ENCODE measurements at places on chromosomes 7 and 10. TPM values are rescaled to one million over a fixed set of nuclear protein-coding genes. Genes with fewer than 3 reads are reported as not detected.

DNA sequence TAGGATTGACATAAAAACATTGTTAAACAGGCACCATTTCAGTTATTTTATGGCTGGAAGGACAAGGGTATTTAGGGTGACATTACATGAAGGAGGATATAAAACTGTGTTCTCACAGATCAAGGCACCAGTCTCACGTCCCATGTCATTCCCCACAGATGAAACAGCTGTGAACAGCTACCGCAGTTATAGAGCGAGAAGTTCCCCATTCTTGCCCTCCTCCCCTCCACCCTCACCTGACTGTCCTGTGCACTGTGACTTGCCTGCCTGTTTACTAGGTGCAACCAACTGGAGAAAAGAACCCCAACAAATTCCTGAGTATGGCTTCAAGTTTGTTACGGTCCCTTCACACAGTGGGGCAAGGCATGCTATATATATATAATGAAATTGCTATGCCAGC, 141.6 kb downstream of the SND1 start:
- DNase-seq, result no peak
- H3K27ac ChIP-seq, result no peak overlapping the region
- H3K27me3 ChIP-seq, result no peaks in the 10 kb centered on the region
- no peaks in the 10 kb centered on the region for H3K36me3 ChIP-seq
- H3K4me3 ChIP-seq, result no peak overlapping the region

- no peak overlapping the region for H3K4me3 ChIP-seq
- peaks cover 8% of the 10 kb centered on the region for H3K4me1 ChIP-seq
- no peak for DNase-seq
- no peaks in the 10 kb centered on the region for H3K36me3 ChIP-seq
- H3K27ac ChIP-seq, result no peak overlapping the region
These were observed 512.8 kb upstream of the GALNT17 start for GRCh38 chr7:70619130-70619529.

GRCh38 chr7:48841739-48842138, 82.6 kb upstream of the CDC14C start:
- H3K27me3 ChIP-seq, result no peaks in the 10 kb centered on the region
- H3K36me3 ChIP-seq, result no peaks in the 10 kb centered on the region
- no peak for DNase-seq
- no peaks in the 10 kb centered on the region for H3K4me1 ChIP-seq
- no peak overlapping the region for H3K4me3 ChIP-seq

- no peaks in the 10 kb centered on the region for H3K36me3 ChIP-seq
- H3K4me3 ChIP-seq, result no peak within 1 kb of the TSS
- peak; percentile 68 for DNase-seq
- peaks cover 3% of the 10 kb centered on the region for H3K27me3 ChIP-seq
These were observed at the start of gene GIMAP8 for GRCh38 chr7:150450491-150451001. Gene GIMAP8, plus strand, starts transcription at chr7:150450630. Its CDS starts 16,069 bp downstream, at chr7:150466699.

DNA sequence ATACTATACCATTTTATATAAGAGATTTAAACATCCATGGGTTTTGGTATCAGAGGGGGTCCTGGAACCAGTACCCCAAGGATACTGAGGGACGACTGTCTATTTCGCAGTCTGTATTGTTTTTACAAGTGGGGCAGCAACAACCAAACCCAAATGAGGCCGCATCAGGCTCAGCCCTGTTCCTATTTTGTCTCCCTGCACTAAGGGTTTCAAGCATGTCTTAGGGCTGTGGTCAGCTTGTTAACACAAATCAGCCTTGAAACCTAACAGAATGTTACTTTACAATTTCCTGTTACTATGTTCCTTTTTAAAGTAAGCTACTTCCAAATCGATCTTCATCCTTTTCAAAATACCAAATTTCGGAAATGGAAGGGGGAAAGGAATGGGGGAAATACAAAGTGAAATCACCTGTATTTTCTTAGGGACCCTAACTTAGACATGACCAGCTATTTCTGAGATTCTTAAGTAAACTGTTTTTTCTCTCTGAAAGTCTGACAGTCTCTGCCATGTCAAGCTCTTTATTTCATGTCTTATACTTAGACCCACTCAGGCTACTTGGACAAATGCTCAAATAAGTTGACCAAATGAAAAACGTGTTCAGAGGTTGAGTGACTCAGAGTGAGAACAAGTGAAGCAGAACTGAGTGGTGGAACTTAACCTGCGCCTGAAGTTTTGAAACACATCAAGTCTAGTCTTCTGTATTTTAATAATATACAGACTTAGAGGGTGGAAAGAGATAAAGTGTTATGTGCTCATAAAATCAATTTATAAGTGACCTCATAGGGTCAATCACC, 75.8 kb downstream of the C1GALT1 start:
- no peaks in the 10 kb centered on the region for H3K27me3 ChIP-seq
- H3K4me3 ChIP-seq, result no peak overlapping the region
- no peaks in the 10 kb centered on the region for H3K36me3 ChIP-seq
- no peaks in the 10 kb centered on the region for H3K4me1 ChIP-seq

- no peak overlapping the region for H3K4me3 ChIP-seq
- H3K4me1 ChIP-seq, result peaks cover 12% of the 10 kb centered on the region
- no peak overlapping the region for H3K27ac ChIP-seq
- H3K36me3 ChIP-seq, result no peaks in the 10 kb centered on the region
These were observed 200.9 kb downstream of the AUTS2 start for GRCh38 chr7:69799048-69799697.

- H3K27me3 ChIP-seq, result no peaks in the 10 kb centered on the region
- DNase-seq, result no peak
- H3K4me3 ChIP-seq, result no peak overlapping the region
- H3K36me3 ChIP-seq, result no peaks in the 10 kb centered on the region
- no peak overlapping the region for H3K27ac ChIP-seq
- peaks cover 21% of the 10 kb centered on the region for H3K4me1 ChIP-seq
These were observed 255.2 kb downstream of the ARL4A start for GRCh38 chr7:12942609-12943008.

GRCh38 chr10:114577133-114577532, 80.9 kb downstream of the ABLIM1 start:
- no peak overlapping the region for H3K4me3 ChIP-seq
- no peaks in the 10 kb centered on the region for H3K36me3 ChIP-seq
- H3K4me1 ChIP-seq, result peaks cover 7% of the 10 kb centered on the region
- H3K27ac ChIP-seq, result no peak overlapping the region

- no peak overlapping the region for H3K4me3 ChIP-seq
- no peak overlapping the region for H3K27ac ChIP-seq
- H3K4me1 ChIP-seq, result no peaks in the 10 kb centered on the region
- DNase-seq, result no peak
- H3K36me3 ChIP-seq, result no peaks in the 10 kb centered on the region
- H3K27me3 ChIP-seq, result no peaks in the 10 kb centered on the region
These were observed 167.7 kb downstream of the MAGI2 start for GRCh38 chr7:79285756-79286155.

- no peaks in the 10 kb centered on the region for H3K4me1 ChIP-seq
- no peaks in the 10 kb centered on the region for H3K27me3 ChIP-seq
- DNase-seq, result no peak
- no peak overlapping the region for H3K27ac ChIP-seq
- H3K4me3 ChIP-seq, result no peak overlapping the region
These were observed 280.9 kb upstream of the HGF start for GRCh38 chr7:82050792-82051191.

The FAM170B gene
- not detected for total RNA-seq

The COPG2 gene
- total RNA-seq, result 12.5 TPM

DNA sequence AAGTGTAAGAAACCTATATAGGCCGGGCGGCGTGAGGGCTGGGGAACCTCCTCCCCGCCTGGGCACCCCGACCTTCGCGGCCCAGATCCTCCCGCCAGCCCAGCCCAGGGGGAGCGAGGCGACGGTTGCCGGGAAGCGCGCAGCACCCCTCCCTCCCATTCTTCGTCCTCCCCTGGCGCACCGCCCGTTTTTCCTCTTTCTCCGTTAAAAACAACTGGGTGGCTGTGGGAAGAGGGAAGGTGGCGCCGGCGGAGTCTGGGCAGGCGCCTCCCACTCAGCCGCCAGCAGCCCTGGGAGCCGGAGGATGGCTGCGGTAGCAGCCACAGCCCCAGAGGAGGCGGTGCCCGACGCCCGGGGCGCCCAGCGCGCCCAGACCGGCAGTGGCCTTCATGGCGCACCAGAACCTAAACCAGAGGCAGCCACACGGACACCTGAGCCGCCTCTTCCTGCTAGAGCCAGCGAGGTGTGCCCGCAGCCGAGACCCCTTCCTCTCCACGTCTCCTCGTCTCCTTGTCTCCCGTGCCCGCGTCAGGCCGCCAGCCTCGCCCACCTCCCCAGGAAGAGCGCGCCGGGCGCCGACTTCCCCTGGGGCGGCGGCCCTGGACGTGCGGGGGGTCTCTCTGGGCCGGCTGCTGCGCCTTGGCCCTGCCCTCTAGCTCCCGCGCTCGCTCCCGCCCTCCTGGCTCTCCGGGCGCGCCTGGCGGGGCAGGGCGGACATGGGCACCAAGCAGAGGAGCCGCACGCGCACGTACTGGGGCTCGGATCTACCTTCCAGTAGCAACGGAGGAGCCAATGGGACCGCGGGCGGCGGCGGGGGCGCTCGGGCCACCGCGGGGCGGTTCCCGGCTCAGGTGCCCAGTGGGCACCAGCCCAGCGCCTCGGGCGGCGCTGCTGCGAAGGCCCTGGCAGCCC, 32.8 kb upstream of the SFTPD start:
- H3K27ac ChIP-seq, result peak overlapping the region; percentile 97
- no peaks in the 10 kb centered on the region for H3K27me3 ChIP-seq
- H3K4me1 ChIP-seq, result peaks cover 34% of the 10 kb centered on the region
- no peaks in the 10 kb centered on the region for H3K36me3 ChIP-seq

The ANKRD30A gene
- not detected for total RNA-seq

GRCh38 chr10:109191823-109192222, 731.5 kb downstream of the XPNPEP1 start:
- no peak overlapping the region for H3K27ac ChIP-seq
- DNase-seq, result no peak
- H3K4me1 ChIP-seq, result no peaks in the 10 kb centered on the region
- H3K36me3 ChIP-seq, result no peaks in the 10 kb centered on the region

GRCh38 chr7:49635800-49636199, 137.6 kb upstream of the VWC2 start:
- H3K4me3 ChIP-seq, result no peak overlapping the region
- DNase-seq, result no peak
- H3K4me1 ChIP-seq, result no peaks in the 10 kb centered on the region

GRCh38 chr7:111364413-111364812, 197.9 kb downstream of the IMMP2L start:
- H3K27ac ChIP-seq, result no peak overlapping the region
- H3K36me3 ChIP-seq, result no peaks in the 10 kb centered on the region
- H3K4me3 ChIP-seq, result no peak overlapping the region
- no peaks in the 10 kb centered on the region for H3K4me1 ChIP-seq
- no peak for DNase-seq
- no peaks in the 10 kb centered on the region for H3K27me3 ChIP-seq

DNA sequence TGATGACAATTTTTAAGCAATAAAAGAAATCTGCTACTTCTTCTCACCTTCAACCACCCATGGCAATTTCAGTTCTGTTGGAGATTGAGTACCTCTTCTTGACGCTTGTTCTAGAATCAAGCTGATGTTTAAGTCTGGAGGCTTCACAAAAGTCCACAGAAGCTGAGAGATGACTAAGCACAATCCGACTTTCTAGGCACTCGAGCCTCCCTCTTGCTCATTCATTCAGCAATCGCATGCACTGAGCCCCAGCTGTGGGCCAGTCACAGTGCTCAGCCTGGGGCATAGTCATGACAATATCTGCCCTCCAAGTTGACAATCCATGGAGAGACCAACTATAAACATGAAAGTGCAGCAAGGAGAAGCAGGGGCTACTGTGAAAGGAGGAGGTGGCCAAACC, 103.2 kb downstream of the IPMK start:
- no peaks in the 10 kb centered on the region for H3K27me3 ChIP-seq
- no peaks in the 10 kb centered on the region for H3K36me3 ChIP-seq
- no peaks in the 10 kb centered on the region for H3K4me1 ChIP-seq
- no peak for DNase-seq
- H3K4me3 ChIP-seq, result no peak overlapping the region

- no peak overlapping the region for H3K27ac ChIP-seq
- H3K4me3 ChIP-seq, result no peak overlapping the region
These were observed 15.6 kb upstream of the EFCAB10 start for GRCh38 chr7:105596866-105597265.

Data from body of pancreas (tissue), 4 donors.